ENCODE measurements at places on chromosomes 5 and 9. TPM values are rescaled to one million over a fixed set of nuclear protein-coding genes. Genes with fewer than 3 reads are reported as not detected.
A peak's percentile ranks its signal among the peaks of the same experiment; 100 is the strongest.

- DNase-seq, result no peak
Measured at GRCh38 chr9:127452691-127453090, 1.4 kb downstream of the LRSAM1 start.

WNT8A gene
- not detected for polyA plus RNA-seq

TNFSF8 gene
- not detected for polyA plus RNA-seq

SLC45A2 gene
- not detected for polyA plus RNA-seq

- DNase-seq, result peak; percentile 46
Measured at GRCh38 chr5:57889558-57889957, 406.9 kb upstream of the ACTBL2 start.

GRCh38 chr5:32394981-32395380, 49.6 kb downstream of the ZFR start:
- no peak for DNase-seq

DNA sequence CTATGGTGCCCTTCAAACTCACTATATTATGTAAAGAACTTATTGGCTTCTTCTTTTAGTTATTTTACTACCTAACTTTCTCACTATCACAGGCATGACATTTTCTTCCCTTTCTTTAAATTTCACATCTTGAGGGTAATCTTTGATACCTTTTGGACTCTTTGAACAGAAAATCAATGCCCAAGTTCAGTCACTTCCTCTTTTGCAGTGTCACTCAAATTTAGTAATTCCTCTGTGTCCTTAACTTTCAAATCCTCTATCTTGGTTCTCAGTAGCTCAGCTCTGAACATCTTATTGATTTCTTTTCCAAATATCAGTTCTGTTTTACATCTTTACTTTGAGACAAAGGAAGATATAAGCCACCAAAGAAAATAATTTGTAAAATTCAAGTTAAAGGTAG, 25.5 kb downstream of the CNTLN start:
- no peak for DNase-seq

SLC25A48 gene
- polyA plus RNA-seq, result not detected

DAPK1 gene
- 0.12 TPM for polyA plus RNA-seq

DNA sequence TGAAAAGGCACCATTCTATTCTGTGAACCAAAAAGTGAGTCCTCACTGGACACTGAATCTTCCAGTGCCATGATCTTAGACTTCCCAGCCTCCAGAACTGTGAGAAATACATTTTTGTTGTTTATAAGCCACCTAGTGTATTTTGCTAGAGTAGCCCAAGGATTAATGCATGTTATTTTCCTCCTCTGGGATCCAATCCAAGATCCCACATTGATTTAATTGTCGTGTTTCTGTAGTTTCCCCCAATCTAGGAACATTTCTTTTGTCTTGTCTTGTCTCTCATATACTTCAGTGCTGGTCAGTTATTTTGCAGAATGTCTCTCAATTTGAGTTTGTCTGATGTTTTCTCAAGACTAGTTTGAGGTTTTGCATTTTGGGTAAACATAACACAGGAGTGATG, 36.4 kb downstream of the GDNF start:
- DNase-seq, result no peak

GRCh38 chr5:116273448-116274242, 188.8 kb downstream of the COMMD10 start:
- no peak for DNase-seq

DNA sequence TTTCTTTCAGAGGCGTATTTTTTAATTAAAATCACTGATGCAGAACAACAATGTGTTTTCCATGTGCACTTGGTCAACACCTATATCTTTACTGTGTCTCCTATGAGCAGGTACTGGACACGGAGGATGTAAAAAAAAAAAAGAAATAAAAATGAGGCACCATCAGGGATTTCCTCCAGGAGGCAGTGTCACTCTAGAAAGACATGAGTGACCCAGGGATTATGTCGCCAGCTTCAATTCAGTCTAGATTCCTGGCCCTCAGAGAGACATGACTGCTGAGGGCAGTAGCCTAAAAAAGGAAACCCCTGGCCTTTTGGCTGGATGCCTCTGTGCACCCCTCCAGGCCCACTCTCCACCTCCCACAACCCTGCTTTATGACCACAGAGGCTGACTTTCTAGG, 18.3 kb upstream of the IL33 start:
- DNase-seq, result no peak

GRCh38 chr9:112860451-112860850, 30.2 kb downstream of the SLC46A2 start:
- no peak for DNase-seq

GRCh38 chr5:22354956-22355355, 498.2 kb downstream of the CDH12 start:
- no peak for DNase-seq

DNA sequence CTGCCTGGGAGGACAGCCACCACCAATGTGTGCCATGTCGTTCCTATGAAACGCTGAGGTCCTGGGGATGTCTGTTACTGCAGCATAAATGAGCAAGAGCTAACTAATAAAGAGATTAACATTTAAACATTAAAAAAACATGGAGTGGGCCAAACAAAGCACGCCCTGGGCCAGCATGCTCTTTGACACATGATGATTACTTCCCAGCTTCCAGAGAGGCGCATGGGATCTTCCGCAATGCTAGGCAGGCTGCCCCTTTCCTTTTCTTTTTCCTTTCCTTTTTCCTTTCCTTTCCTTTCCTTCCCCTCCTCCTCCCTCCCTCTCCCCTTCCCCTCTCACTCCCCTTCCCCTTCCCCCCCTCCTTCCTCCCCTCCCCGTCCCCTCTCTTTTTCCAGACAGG, 10.6 kb upstream of the TENT4A start:
- no peak for DNase-seq

F12 gene
- 0.48 TPM for polyA plus RNA-seq

- peak; percentile 44 for DNase-seq
Measured at GRCh38 chr5:39948867-39949468, 524.2 kb upstream of the DAB2 start.

GRCh38 chr9:130899051-130899748, 2.6 kb upstream of the QRFP start:
- no peak for DNase-seq

GRCh38 chr9:112844771-112845542, 45.7 kb downstream of the SLC46A2 start:
- no peak for DNase-seq

DNA sequence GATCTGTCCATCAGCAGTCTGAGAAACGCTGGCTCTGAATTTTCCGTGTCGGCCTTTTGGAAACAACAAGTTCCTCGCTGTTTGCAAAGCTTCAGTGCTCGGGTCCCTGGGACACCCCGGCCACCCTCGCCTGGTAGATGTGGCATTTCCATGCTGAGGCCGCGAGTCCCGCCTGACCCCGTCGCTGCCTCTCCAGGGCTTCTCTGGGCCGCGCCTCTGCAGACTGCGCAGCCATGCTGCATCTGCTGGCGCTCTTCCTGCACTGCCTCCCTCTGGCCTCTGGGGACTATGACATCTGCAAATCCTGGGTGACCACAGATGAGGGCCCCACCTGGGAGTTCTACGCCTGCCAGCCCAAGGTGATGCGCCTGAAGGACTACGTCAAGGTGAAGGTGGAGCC, 4.7 kb downstream of the NTNG2 start:
- no peak for DNase-seq
